ENCODE measurements at places on chromosomes 16 and 17.

- DNase-seq: no peak
These were observed 12.6 kb upstream of the FOXJ1 start for GRCh38 chr17:76153640-76154039.

DNA sequence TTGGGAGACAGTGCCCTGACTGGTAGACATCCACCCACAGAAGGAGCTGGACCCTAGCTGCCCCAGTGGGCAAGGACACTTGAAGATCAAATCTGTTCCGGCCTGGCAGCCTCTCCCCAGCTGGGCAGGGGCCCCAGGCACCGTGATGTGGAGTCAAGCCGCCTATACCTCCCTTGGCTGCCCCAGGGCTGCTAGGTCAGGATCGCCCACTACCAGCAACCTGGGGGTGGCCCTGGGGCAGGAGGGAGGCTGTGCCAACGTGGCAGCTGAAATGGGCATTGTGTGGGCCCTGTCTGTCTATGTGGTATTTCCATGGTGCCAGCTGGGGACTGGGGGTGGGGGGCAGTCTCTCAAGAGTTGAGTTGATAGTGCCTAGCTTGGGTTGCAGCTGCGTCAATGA, 941 bp downstream of the PDK2 start:
- no peak for DNase-seq

DNA sequence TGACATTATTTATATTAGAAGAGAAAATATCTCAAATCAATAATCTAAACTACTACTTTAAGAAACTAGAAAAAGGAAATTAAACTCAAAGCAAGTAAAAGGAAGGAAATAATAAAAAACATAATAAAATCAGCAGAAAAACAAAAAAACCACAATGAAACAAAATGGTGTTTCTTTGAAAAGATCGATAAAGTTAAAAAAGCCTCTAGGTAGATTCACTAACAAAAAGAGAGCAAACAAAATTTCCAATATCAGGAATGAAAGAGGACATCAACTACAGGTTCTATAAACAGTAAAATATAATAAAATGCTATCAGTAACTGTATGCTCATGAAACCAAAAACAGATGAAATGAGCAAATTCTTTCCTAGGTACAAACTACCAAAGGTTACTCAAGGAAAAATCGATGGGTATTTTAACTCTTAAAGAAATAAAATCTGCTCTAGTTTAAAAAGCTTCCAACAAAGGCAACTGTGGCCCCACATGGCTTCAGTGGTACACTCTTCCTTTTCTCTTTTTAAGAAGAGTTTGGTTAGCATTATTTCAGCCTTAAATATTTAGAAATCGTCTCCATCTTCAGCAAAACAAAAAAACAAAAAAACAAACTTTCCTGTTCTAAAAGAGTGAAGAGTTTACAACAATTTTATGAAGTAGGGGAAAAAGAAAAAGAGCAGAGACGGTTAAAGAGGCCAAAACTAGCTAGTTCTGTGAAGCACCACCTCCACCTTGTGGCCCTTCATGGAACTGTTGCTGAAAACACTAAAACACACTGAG, 102.2 kb downstream of the TRIM37 start:
- DNase-seq: no peak

DNA sequence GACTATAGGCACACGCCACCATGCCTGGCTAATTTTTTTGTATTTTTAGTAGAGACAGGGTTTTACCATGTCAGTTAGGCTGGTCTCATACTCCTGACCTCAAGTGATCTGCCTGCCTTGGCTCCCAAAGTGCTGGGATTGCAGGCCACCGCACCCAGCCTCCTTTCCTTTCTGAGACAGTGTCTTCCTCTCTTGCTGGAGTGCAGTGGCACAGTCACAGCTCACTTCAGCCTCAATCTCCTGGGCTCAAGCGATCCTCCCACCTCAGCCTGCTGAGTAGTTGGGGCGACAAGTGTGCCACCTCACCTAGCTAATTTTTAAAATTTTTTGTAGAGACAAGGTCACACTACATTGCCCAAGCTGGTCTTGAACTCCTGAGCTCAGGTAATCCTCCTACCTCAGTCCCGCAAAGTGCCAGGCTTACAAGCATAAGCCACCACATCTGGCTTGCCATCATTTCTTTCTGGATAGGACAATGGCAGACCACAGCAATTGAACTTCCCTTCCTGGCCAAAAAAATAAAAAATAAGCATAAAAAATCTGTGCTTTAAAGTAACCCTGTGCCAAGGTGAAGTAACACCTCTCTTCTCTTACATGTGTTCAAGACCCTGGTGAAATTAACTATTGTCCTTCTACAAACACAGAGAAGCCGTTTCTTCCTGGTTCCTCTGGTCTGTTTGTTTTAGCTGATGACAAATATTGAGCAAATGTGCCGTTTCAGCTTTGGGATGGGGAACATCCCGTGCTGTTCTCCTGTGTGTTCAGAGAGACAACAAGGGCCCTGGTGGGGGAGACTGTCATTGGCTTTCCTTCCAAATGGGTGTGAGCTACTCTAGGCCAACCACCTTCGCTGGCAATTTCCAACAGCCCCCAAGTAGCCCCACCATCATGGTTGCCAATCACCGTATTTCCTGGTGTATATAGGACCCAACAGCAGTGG, 60.2 kb downstream of the EMP2 start:
- no peak for DNase-seq

DNA sequence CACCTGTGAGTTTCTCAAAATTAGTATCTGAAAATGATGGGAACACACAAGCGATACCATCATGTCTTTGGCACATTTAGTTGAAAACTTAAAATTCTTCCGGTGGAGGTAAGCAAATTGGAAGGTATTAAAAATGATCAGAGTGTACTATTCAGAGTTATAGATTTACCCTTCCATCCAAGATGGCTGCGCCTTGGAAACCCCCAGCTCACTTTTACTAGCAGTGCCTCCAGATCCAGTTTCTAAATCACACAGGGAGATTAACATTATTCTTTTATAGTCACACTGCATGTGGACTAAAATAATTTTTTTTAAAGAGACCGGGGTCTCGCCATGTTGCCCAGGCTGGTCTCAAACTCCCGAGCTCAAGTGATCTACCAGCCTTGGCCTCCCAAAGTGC, 15.0 kb downstream of the PITPNC1 start:
- no peak for DNase-seq

DNA sequence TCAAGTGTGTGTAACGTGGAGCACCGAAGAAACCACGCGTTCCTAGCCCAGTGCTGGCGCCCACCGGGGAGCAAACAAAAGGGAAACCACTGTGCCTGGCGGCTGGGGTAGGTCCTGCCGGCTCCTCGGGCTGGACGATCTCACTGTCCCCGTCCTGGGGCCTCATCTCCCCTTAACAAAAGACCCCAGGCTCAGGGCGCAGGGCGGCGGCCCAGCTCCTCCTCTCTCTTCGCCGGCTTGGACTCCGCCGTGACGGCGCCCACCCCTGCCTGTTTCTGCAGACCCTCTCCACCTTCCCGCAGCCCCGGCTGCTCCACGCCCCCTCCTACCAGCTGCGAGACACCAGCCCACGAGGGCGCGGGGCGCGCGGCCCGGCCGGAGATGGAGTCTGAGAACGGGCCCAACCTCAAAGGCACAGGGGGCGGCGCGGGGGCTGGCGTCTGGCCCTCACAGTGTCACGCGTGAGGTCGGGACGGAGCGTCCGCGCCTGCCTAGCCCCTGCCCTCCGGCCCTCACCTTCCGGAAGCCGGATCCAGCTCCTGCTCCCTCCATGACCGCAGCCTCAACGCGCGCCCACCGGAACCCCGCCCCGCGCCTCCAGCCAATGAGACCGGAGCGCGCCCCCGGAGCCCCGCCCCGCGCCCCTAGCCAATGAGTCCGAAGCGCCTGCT, at the start of gene CENPX:
TSS of gene CENPX (minus strand) at position 569 of the 671 bp plus-strand sequence. CDS start at position 552, 17 bp downstream.
- DNase-seq: no peak

DNA sequence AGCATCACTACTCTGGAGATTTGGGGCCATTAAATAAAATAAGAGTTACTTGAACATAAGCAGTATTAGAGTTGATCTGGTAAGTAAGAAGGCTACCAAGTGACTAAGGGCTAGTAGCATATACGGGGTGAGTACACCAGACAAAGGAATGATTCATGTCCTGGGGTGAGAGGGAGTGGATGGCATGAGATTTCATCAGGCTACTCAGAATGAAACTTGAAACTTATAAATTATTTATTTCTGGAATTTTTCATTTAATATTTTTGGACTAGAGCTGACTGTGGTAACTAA, 2.3 kb downstream of the SLFN5 start:
- DNase-seq: no peak

- no peak for DNase-seq
These were observed 1.3 kb downstream of the GJD3 start for GRCh38 chr17:40363111-40363827.

GRCh38 chr16:2855536-2855935, 2.4 kb downstream of the PRSS22 start:
- DNase-seq: no peak
